ENCODE measurements at places on chromosomes 13 and 19.

- no peak for DNase-seq
Measured at GRCh38 chr13:37944869-37945442, 75.4 kb upstream of the TRPC4 start.

- DNase-seq: no peak
Measured at GRCh38 chr13:68257111-68257842, 1027.1 kb upstream of the PCDH9 start.

- no peak for DNase-seq
Measured at GRCh38 chr19:6999933-7000332, 21.3 kb downstream of the MBD3L2B start.

DNA sequence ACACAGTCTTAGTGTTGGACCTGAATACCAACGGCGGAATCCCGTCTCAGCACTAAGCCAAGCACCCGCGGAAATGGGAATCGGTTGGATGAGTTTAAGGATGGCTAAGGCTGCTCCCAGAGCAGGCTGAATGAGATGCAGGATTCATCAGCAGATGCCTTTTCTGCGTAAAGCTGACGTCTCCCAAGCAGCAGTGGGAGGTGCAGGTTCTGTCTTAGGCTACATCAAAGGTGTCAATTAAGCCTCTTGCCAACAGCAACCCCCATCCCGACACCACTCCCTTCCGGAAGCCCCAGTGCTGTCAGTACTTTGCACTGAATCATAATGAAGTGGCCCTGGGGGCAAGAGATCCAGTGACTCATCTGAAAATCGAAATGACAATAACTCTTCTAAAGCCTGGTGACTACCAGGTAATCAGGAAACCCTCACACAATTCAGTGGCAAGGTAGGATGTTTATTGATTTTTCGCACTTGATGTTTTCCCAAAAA is 275.6 kb downstream of the DCLK1 start:
- no peak for DNase-seq

GRCh38 chr13:35479706-35480105 is 3.2 kb upstream of the MAB21L1 start:
- DNase-seq: no peak

DNA sequence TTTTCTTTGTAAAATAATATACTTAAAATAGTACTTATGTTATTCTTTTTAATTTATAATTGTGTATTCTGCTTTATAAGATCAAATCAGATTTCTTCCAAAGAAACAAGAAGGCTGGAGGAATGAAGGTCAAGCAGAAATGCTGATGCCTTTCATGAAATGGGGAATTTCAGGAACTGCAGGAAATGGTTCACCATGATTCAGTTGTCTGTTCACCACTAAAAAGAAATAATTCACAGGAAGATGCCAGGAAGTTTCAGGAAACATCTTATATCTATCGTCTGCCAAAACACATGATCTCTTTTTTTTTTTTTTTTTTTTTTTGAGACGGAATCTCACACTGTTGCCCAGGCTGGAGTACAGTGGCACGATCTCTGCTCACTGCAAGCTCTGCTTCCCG is 15.7 kb upstream of the SCEL start:
- no peak for DNase-seq

- DNase-seq: no peak
Measured at GRCh38 chr13:110477706-110478245, 83.7 kb downstream of the RAB20 start.
